Astrocyte (in vitro differentiated cells and primary cell): ENCODE measurements at places on chromosomes 7 and 10.

DNA sequence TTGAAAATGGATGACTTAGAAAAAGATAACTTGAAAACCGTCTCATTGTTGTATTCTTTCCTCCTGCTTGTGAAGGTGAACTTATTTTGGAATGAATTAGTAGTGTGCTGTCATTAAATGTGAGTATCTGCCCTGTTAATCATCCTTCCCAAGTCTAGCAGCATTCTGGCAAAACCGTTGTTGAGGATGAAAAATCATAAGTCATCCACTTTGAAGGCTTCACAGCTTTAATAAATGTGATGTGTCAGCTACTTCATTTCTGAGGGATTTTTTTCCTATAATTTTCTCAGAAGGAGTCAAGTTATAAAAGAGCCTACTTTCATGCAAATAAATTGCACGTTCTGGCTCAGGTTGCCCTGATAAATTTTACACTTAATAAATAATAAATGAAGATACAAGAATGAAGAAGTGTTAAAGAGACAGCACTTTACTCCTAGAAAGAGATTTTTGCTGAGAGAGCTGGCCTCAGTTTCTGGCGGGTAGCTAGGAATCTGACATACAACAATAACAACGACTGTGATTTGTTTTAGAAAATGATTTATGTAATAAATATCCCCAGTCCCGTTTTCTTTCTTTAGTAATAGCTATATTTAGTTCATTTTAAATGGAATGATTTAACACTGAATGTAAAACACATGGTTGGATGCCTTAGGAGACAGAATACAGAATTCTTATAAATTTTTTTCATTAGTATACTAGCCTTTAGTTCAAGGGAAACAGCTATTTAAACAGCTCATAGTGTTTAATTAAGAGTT lies 516.5 kb upstream of the KLF6 start:
- DNase-seq, result no peak

GRCh38 chr7:121081327-121081936 lies 92.9 kb downstream of the CPED1 start:
- DNase-seq, result peak; percentile 53

- no peak for DNase-seq
These were observed 335.3 kb downstream of the GFRA1 start for GRCh38 chr10:115937768-115938056.

GRCh38 chr7:139734395-139734794 lies 43.4 kb downstream of the HIPK2 start:
- peak; percentile 89 for DNase-seq

DNA sequence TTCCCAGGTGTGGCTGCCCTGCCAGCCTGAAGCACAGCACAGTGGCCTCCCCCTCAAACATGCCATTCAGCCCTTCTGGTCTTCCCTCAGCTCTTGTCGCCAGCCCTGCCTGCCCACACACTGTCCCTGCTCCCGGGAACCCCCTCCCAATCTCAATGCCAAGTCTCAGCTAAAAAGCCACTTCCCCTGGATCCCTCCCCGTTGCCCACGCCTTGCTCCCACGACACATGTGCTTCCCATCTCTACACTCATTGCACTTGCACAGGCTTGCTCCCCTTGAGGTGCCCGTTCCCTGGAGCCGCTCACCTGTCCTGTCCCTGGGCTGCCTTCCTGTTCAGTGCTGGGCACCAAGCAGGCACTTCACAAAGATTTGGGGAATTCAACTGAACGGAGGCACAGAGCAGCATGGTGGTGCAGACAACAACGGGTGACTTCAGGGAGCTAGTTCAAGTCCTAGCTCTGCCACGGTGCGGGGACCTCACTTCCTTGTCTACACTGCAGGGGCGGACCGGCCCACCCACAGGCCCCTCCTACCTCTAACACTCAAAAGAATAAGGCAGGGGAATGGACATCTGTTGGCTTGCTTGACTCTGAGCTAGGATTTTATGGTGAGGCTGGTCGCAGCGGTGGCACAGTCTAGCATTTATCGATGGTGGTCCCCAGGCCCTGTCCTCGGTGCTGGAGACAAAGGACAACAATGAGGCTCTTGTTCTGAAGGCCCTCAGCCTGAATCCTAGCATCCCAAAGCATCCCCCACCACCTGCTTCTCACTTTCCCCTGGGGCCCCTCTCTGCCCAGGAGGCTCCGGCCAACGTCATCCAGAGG lies 18.4 kb downstream of the RGS10 start:
- no peak for DNase-seq

- no peak for DNase-seq
These were observed 3.8 kb downstream of the LDB3 start for GRCh38 chr10:86671985-86672710.

- no peak for DNase-seq
These were observed 208.4 kb upstream of the ZMIZ1 start for GRCh38 chr10:78860260-78860914.

GRCh38 chr10:129550658-129551057 lies 83.6 kb downstream of the MGMT start:
- no peak for DNase-seq

- no peak for DNase-seq
These were observed 211.1 kb upstream of the ZNF804B start for GRCh38 chr7:88548399-88548798.

- DNase-seq, result no peak
These were observed 166.3 kb downstream of the ARHGAP12 start for GRCh38 chr10:31762316-31762715.

DNA sequence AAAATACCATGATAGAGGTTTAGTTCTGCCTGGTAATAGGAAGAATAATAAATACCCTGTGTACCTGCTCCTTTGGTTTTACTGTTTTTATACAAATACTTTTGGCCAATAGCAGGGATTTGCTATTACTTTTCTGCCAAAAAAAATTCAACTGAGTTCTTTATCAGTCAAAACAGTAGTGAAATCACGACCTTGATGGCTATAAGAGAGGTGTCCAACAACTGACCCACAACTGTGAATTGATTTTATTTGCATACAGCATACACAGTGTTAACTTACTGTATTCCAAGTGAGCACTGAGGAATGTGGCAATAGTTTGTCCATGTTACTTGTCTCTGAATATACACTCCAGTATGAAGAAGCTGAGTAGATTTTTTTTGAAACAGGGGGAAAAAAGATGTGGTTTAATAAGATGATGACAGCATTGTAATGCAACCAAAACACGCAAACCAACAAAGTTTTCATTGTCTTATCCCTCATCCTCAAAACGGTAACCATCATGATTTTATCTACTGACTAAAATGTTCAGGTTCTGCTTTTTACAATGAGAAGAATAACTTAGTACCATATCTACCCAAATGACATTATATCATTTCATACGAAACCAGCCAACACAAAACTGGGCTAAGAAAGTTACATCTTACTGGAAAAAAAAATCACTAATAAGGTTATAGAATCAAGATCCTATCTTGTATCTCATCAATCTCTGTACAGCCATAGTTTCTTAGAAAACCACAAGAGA lies 63.3 kb downstream of the GSAP start:
- no peak for DNase-seq

DNA sequence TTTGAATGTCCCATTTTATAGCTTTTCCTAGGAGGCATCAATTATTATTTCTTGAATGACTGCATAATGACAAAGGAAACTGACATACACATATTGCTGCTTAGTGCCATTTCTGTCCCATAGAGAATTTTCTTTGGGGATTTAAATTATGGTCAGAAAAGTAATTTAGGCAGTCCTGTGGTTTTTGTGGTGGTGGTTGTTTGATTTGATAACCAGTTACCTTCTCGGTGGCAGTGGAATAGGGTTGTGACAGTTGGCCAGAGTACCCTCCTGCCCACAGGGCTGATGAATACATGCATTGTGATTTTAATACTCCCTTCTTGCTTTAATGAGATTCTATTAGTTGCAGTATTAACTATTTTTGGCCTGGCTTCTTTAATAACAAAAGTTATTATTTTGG lies 6.6 kb upstream of the SGCE start:
- no peak for DNase-seq

DNA sequence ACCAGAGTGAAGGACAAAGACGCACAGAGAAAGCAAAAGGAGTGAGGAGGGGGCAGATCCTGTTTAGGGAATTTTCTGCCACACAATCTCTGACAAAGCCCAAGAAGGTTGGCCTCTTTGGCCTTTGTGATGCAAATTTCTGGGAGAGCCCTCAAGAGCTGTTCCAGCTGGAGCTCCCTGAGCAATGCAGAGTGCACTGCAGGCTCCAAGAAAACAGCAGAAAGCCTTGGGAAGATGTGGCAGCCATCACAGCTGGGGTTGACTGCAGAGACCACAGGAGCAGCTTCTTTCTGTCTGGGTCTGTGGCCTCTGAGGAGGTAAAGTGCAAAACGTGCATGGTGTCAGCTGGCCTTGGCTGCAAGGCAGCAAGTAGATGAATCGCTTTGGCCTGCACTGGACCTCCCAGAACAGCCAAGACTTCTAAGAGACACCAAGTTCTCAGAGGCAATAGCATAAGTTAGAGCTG lies 200.2 kb downstream of the ELMO1 start:
- no peak for DNase-seq

DNA sequence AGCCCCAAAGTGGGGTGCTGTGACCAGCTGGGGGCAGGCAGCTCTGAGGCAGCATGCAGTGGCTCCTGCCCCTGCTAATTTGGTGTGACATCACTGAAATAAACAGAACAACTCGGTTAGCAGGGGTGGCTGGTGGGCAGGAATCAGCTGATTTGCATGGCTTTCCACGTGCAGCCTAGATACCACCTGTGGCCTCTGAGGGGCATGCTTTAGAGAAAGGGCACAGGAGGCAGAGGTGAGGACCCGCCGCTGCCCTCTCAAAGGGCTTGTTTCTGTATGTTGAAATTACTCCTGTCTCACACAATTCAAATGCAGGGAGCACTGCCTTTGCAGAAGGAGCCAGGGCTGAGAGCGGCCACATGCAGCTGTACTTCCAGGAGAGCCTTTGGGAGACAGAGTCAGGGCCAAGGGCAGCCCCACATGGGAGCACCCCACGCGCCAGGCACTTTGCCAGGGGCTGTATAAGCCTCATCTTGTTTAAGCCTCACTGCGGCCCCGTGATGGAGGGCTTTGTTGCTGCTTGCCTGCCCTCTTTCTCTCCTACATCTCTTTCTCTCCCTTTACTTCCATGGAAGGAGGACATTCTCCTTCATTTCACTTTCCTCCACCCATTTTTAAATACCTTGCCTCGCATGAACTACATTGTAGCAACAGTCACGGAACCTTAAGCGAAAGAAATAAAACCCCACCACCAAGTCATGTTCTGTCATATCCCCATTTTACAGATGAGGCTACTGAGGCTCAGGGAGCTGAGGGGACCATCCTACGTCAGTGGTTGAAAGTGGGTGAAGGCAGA lies 137.7 kb downstream of the ZMIZ1 start:
- no peak for DNase-seq

DNA sequence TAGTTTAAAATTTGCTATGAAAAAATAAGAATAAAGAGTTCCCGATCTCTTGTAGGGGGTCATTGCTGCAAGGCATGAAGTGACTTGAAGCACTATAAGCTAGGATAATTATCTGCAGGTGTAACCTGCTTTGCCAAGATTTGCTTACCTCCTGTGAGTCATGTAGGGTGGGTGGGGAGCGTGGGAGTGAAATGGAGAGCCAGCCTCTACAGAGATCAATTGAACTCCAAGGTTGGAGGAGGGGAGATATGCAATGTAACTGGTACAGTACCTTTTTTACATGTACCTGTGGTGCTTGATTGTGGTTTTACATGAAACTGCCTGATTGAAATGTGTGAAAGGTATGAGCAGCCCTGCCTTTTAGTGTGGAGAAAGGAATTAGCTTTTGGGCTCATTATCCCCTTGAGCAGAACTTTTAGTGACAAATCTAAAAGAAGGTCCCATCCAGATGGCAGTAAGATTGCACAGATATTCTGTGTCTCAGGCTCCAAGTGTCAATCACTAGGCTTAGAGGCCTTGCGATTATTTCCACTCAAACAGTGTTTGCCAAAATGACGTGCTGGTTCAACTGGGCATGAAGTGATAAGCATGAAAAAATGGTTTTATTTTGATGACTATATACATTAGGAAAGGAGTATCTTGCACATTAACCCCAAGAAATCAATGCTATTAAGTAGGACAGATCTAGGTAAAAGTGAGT lies 138.6 kb upstream of the GRB10 start:
- no peak for DNase-seq

- DNase-seq, result no peak
These were observed 2.9 kb upstream of the IGF2BP3 start for GRCh38 chr7:23472956-23473843.

GRCh38 chr7:45021604-45022296 lies 21.7 kb downstream of the CCM2 start:
- peak; percentile 49 for DNase-seq

GRCh38 chr7:106893591-106893990 lies 28.5 kb downstream of the PIK3CG start:
- DNase-seq, result no peak
